ENCODE measurements at places on chromosomes 11 and 22.

GRCh38 chr11:24588081-24588480 is 91.2 kb downstream of the LUZP2 start:
- DNase-seq = peak; percentile 75

DNA sequence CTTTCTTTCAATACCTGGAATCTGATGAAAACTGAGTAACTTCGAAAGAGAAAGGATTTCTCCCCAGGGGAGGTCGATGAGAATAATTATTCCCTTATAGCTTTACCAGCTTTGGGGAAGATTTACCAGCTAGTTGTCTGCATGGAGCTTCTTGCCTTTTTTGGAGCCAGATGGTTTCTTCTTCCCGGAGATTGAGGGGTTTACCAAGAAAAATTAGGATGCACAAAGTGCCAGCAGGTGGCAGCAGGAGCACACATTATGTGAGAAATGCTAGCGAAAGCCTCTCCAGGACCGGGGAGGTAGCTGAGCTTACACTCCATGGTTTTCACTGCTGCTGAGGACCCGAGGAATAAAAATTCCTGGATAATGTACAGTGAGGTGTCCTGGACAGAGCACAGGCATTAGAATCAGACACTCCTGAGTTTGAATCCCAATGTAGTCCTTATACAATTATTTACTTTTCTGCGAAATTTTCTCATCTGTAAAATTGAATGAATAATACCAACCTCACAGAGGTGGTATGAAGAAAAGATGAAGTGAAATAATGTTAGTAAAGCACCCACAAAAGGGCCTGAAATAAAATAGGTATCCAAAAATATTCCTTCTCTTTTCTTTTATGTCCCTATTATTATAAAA is 46.0 kb upstream of the PARVA start:
- DNase-seq = peak; percentile 89

DNA sequence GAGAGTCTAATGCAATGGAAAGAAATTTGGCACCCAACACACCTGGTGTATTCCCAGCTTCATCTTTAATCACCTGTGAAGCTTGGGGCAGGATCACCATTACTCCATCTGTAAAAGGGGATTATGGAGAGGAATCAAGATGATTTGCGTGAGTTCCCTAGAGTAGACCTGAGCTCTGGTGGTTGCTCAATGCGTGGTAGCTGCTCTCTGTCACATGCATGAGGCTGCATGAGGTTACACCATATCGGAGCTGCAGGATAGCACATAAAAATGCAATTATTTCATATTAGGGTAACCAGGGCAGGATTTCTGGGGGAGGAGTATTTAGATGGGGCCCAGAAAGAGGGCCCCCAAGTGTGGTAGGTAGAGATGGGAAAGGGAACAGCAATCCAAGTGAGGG is 35.3 kb upstream of the CLMP start:
- no peak for DNase-seq

GRCh38 chr11:76634886-76635285 is 35.7 kb downstream of the LRRC32 start:
- DNase-seq = no peak

- peak; percentile 94 for DNase-seq
Measured at GRCh38 chr11:64334764-64335735, 5.0 kb upstream of the CCDC88B start.

DNA sequence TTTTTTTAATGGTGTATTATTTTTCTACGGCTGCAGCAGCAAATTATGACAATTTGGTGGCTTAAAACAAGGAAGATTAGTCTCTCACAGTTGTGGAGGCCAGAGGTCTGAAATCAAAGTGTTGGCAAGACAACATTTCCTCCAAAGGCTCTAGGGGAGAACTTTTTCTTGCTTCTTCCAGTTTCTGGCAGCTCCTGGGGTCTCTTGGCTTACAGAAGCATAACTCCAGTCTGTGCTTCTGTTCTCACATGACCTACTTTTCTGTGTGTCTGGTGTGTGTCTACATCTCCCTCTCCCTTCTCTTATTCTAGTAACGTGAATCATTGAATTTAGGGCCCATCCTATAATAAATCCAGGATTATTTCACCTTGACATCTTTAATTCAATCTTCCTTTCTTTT is 551.9 kb upstream of the LUZP2 start:
- no peak for DNase-seq

DNA sequence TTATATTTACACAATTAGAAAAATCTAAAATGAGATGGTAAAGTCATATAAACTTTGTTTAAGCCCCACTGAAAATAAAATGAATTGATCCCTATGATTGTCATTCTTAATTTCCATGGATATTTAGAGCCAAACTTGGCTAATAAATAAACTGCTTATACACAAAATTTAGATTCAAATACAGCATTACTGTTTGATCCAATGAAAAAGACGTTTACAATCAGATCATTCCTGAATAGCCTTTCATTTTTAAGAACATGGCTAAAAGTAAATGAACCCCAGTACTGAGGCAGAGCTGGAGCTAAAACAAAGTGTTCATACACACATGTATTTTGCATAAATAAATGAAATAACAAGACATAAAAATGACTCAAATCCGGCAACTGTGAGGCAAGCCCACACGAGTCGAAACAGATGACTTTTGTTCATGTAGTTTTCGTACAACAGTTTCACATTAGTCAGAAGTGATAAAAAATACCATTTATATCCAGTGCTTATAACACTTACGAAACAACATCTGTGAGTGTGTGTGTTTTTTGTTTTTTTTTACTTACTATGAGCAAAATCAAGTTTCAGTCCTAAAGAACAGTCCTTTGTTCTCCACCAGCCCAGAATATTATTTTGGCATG is 386.5 kb downstream of the SOX6 start:
- DNase-seq = peak; percentile 80

GRCh38 chr11:17640493-17641164 is 78.7 kb upstream of the MYOD1 start:
- no peak for DNase-seq

- DNase-seq = no peak
Measured at GRCh38 chr11:133892126-133892525, 46.8 kb upstream of the SPATA19 start.

GRCh38 chr11:131483453-131483852 is 113.0 kb downstream of the NTM start:
- DNase-seq = no peak

DNA sequence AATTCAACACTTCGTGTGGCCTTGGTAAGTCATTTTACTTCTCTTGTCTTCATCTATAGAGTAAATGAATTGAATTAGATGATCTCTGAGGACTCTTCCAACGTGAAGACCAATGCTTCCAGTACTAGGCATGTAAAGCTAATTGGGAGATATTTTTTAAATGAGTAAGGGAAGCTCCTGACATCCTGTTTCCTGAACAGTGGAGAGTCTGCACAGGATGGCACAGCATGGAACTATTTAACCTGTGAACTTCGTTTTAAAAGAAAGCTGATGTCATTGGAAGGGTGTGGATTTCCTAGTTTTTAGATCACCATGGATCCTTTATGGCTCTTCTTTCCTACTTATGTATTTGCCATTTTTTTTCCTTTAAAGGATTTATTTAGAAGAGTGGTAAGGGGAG is 48.4 kb upstream of the HSD17B12 start:
- DNase-seq = peak; percentile 63

GRCh38 chr11:13076961-13077360 is 67.8 kb downstream of the RASSF10 start:
- DNase-seq = no peak

DNA sequence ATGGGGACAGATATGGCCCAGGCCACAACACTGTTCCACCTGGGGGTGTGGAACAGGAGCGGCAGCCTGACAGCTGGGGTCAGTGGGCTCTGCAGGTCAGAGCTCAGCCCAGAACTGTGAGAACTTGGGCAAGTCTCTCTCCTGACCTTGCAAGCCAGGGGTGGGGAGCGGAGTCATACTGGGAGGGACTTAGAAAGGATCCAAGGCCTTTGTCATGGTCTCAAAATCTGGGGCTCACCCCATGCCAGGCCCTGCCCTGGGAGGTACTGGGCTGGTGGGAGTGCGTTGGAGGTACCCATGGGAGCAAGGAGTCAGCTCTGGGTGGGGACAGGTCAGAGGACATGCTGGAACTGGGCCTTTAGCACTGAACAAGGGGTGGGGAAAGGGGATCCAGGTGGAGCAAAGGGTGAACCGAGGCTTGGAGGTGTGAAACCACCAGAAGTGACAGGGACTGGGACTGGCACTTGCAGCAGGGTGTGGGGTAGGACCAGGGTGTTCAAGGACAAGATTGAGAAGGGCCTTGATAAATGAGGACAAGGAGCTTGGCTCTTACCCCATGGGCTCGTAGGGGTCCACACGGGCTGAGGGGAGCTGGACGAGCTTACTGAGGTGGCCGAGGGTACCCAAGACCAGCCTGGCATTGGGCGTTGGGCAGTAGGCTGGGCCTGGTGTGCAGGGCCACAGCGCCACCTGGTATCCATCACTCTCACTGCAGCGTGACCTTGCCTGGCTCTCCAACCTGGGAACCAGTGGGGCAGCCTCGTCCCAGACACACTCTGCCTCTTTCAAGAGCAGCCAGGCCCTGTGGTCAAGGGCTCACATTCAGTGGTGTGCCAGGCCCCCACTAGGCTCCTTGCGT is 7.4 kb upstream of the PMM1 start:
- DNase-seq = peak; percentile 26

DNA sequence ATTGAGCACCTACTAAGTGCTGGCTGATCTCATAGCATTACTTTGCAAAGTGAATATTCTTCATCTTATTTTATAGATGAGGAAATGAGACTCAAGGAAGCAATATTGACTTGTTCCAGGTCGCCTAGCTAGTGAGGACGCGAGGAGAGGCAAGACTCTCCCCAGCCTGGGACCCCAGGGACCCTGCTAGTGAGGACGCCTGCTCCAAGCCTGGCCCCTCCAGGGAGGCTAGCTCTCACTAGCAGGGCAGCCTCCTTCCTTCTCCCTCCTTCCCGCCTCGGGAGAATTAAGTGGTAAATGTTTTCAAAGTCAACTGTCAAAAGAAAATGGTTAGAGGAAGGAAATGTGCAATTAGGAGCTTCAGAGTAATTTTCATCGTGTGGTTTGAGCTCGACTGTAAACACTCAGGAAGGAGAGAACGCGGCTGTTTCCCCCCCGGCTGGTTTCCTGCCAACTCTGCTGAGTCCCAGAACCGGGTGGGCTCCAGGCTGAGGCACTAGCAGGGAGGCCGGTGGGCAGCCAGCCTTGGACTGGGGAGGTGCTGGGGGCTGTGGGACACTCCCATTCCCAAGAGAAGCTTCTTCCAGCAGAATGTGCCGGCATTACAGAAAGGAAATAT is 17.9 kb downstream of the MYEOV start:
- peak; percentile 59 for DNase-seq

DNA sequence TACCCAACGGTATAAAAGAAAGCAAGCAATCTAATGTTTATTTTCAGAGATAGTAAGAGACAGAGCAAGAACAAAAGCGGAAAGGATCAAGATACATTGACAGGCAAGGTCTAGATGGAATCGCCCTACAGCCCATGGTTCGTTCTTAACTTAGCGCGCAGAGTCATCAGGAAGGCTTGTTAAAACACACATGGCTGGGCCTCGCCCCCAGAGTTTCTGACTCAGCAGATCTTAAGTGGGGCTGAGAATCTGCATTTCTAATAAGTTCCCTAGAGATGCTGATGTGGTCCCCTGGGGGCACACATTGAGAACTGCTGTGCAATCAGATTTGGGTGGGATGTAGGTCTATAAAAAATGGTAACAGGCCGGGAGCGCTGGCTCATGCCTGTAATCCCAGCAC is 35.8 kb upstream of the CHRM4 start:
- DNase-seq = no peak

- DNase-seq = no peak
Measured at GRCh38 chr11:40168414-40168813, 1291.0 kb downstream of the LRRC4C start.

DNA sequence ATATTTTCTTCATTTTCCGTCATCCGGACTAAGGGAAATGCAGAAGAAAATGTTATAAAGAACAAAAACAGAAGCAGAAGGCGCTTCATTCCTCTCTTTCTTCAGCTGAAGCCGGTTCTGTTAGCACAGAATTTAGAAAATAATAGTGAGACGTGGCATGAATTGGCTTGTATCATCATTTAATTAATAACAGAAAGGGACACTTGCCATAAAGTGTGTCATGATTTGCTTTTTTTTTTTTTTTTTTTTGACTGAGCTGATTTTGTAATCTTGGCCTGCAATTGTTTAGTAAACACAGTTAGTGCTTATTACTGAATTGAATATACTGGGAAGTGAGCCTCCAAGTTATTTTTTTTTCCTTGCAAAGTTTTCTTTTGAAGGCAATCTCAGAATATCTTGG is at the start of gene MMP27:
Gene MMP27, minus strand, starts transcription at position 144 of the 400 bp plus-strand sequence. Its CDS starts 55 bp downstream, at position 89.
- DNase-seq = no peak

GRCh38 chr11:62726156-62726914 is 922 bp downstream of the HNRNPUL2 start:
- DNase-seq = no peak

DNA sequence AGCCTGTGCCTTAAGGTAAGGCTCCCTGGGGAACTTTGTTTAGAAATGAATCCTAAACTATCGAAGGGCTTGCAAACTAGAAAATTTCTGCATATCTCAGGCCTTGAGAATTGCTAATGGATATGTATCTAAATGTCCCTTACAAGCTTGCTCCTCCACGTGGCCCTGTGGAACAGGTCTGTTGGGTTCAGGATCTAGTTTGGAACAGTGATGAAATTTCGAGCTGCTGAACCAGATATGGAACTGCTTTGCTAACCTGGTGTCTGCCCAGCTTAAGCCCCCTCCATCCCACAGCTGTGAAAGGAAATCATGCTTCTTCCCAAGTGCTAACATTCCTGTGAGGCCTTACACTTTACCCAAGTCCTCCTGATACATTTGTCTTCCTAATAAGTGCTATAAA is 11.6 kb downstream of the SREBF2 start:
- no peak for DNase-seq

DNA sequence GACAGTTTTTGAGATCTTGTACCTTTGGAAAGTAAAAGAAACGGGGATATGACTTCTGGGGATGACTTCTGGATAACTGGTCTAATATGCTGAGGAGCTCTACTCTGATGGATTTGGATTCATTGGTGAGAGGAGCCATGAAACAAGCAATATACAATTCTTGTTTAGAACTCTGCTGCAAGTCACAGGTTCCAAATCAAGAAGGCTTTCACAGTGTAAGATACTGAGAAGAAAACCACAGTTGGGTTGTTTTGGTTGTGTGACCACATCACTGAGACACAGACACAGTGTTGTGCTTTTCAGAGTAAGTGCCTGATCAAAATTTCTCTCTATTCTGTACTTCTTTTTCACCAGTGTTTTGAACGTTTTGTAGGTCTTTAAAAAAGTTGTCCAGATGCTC is 13.1 kb upstream of the UCP2 start:
- DNase-seq = no peak

DNA sequence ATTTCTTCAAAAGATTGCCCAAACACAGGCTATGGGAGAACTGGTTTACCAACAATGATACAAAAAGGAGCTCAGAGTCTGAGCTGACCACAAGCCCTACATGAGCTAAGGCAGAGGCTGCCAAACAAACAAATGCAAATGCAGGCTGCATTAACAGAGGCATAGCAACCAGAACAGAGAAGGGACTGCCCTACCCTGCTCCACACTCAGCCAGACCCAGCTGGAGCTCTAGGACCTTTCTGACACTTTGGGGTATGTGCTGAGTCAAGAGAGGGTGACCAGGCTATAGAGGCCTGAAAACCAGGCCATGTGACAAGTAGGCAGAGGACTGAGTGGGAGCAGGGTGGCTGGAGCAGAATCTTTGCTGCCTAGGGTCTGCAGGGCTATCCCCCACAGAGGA is 17.8 kb upstream of the P2RY2 start:
- DNase-seq = no peak

- DNase-seq = no peak
Measured at GRCh38 chr22:22045571-22046335, 63.2 kb upstream of the TOP3B start.

GRCh38 chr11:2443881-2444820 is at the start of gene TRPM5:
Gene TRPM5 (minus strand): TSS chr11:2444514. CDS start chr11:2423036, 21,478 bp downstream.
- DNase-seq = no peak

- DNase-seq = no peak
Measured at GRCh38 chr11:29634744-29635143, 382.1 kb downstream of the KCNA4 start.

GRCh38 chr11:75277211-75277805 is 36.7 kb downstream of the TPBGL start:
- no peak for DNase-seq
